T-helper 2 cell (primary cell): ENCODE measurements at places on chromosomes 7 and 10.

DNA sequence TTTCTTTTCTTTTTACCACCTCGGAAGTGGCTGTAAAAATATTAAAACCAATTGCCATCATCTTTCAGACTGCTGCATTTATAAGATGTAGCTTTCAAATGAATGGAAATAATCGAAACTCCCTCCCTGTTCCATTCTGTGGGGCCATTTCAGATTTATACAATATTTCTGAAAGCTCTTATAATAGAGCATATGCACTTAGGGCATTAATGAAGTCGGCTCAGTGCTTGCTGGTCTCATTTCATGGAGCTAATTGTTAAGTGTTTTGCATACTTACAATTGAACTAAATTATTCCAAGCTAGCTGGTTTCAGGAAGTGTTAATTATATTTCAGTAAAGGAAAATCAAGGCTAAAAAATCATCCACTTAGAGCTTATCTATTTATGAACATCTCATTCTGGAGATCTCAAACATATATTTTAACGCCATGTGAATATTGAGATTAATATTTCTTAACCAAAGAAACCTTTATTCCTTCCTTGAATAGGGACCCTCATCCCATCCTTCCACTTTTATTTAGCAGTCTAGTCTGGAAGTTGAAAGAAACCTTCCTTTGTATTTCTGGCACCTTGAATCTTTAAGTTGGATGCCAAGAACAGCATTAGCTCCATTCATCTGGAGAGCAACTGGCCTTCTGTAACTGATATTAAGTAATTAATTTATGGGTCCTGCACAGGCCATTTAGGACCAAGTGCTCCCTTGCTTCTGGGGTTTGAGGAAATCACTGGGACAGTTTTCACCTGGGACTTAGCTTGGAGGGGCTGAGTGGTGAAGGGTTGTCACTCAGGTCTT is 45.1 kb downstream of the RPS24 start:
- no peak for DNase-seq

DNA sequence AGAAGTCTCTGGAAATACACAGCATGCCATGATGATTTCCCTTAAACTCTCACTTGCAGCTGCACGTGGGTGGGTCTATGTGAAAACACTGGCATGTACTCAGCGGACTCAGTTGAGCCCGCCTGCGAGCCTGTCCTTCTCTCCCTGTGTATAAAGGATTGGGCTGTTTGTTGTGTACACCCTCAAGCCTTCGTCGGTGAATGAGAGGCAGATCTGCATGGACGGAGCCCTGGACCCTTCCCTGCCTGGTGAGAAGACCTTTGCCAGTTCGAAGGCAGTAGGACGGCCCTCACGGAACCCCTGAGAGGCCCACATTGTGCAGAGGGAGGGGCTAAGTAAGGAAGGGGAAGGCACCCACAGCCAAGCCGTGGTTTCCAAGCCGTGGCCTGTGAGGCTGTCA is 121.2 kb downstream of the WDFY4 start:
- no peak for DNase-seq

DNA sequence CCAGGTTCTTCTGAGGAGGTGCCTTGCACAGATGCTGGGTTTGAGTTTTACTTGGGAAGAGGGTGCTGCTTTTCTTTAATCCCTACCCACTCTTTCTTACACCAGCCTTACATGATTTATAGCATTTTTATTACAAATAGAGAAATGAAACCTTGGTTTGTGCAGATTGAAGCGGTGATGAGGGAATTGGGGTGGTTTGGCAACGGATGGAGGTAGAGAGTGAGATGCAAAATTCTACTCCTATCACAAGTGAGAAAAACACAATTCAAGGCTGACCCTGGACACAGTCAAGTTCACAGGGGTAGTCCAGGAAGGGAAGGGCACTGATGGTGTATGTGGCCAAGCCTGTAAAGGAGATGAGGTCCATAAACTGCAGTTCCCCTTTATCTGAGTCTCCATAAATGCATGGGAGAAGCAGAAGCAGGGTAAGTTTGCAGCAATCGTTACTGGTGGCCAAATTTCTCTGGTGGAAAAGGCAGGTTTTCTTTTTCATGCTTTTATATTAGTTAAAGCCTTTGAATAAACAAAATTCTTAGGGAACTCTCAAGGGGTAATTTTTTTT is 214.3 kb downstream of the JAZF1 start:
- no peak for DNase-seq

DNA sequence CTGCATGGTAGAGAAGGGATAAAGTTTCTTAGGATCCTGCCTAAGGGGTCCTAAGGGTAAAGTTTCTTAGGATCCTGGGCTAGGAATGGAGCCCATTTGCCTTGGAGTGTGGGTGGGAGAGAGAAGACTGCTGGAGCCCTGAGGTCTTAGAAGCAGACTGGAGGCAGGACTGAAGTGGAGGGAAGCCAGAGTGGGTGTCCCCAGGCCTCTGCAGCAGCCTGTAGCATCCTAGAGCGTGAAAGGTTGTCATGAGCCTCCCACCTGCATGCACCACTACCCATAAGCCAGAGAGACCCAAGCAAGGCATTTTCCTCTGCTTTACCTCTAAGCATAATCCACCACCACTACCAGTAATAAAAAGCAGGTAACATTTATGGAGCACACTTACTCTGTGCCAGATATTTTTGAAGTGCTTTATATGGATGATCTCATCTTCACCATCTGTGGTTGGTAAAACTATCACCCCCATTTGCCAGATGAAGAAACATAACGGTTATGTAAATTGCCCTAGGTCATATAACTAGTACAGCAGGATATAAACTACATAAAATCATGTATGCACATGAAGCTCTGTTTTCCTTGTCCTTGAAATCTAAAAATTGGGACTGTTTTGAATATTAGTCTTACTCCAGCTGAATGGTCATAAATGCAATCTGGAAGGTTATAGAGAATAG is 103.5 kb upstream of the CCDC6 start:
- DNase-seq = no peak

DNA sequence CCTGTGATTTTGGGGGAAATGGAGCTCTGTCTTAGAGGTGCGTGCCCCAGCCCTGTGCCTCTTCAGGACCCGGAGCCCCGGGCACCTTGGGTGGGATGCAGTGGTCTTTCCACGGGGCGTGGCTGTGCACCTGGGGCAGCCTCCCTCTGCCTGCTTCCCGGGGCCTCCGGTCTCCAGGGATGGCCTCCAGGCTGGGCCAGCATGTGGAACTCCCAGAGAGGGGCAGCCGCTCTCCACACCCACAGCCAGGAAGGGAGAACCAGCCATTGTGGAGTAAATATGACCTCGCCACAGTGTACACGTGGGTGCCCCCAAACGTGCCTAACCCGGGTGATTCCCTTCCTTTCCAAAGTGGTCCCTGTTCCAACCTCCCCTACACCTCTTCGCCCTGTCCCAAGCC is 52.6 kb downstream of the JAKMIP3 start:
- DNase-seq = no peak

GRCh38 chr10:132418527-132419416 is 21.8 kb downstream of the PWWP2B start:
- no peak for DNase-seq

DNA sequence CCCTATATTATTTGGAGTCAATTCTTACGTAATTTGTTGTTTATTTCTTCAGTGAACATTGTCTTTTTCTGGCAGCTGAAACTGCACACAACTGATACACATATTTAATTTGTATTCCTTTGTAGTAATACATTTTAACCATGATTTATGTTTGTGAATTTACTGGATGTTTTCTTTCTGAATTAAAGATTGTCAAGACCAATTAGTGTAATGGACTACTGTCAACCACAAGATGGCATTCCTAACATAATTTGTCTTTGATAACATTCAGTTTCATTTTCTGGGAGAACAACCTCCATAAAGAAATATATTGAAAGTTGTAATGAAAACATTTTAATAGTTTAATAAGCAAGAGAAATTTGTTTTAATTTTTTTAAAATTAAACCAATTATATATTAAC is 10.1 kb downstream of the THNSL1 start:
- DNase-seq = no peak

GRCh38 chr7:100943693-100944092 is 5.6 kb upstream of the MUC3A start:
- no peak for DNase-seq

DNA sequence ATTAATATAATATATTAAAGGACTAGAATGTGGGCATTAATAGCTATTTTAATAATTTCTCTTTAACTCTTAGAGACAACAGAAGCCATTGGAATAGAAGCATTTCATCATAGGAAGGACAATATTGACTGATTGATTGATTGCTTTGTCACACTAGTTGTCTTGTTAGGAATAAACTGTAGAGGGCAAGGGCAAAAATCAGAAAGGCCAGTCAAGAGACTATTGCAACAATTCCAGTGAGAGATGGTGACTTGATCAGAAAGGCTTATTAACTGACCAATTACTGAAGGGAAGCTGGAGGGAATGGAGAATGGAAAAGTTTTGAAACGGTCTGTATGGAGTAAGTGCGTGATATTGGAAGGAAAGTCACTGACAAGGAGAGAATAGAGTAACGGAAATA is 87.3 kb downstream of the RUNDC3B start:
- no peak for DNase-seq

GRCh38 chr7:10038351-10038750 is 935.3 kb upstream of the PHF14 start:
- DNase-seq = no peak

- no peak for DNase-seq
Observed at GRCh38 chr10:121262774-121263430, 335.3 kb downstream of the FGFR2 start.

- no peak for DNase-seq
Observed at GRCh38 chr7:113283861-113284260, 165.5 kb upstream of the SMIM30 start.

DNA sequence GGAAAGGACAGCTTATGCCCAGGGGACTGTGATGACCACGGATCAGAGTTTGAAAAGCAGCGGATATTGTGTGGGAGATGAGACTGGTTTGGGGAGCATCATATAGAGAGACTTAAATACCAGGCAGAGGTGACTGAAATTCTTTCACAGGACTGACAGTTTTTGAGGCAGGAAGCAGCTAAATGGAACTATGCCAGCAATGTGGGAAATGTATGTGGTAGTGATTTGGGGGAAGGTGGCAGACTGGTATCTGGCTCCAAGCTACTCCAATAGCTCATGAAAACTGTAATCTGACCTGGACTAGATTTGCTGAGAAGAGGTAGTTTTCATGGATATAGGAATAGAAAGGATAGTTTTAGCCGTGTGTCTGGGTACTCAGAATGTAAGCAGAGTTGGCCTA is 592.6 kb downstream of the REEP3 start:
- no peak for DNase-seq

GRCh38 chr10:6482737-6483357 is 97.2 kb downstream of the PRKCQ start:
- DNase-seq = no peak

- DNase-seq = no peak
Observed at GRCh38 chr7:127835679-127836078, 183.7 kb downstream of the SND1 start.

DNA sequence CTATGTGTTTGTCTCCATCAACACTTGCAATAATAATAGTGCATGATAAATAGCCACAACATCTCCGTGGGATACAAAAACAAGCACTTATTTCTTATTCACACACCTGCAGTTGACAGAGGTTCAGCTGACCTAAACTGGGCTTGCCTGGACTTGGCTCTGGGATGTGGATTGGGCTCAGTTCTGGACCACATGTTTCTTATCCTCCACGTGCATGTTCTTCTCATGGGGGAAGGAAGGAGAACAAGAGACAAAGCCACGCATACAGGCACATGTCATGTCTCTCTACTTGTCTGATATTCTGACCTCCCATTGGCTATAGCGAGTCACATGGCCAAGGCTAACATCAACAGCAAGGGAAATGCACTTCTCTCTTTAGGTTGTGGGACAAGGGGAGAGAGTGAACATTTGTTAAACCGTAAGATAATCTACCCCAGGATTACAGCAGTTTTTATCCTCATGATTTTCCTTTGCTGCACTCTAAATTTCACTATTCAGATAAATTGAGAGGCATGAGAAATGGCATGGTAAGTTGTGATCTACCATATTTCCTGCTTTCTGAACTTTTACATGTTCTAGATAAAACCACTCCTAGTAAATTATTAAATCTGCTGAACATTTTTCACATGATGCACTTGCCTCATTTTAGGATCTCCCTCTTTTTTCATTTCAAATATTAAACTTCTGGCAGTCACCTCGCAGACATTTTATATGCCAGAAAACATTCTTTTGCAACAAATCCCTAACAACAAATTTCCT is 33.7 kb downstream of the CFAP58 start:
- no peak for DNase-seq

DNA sequence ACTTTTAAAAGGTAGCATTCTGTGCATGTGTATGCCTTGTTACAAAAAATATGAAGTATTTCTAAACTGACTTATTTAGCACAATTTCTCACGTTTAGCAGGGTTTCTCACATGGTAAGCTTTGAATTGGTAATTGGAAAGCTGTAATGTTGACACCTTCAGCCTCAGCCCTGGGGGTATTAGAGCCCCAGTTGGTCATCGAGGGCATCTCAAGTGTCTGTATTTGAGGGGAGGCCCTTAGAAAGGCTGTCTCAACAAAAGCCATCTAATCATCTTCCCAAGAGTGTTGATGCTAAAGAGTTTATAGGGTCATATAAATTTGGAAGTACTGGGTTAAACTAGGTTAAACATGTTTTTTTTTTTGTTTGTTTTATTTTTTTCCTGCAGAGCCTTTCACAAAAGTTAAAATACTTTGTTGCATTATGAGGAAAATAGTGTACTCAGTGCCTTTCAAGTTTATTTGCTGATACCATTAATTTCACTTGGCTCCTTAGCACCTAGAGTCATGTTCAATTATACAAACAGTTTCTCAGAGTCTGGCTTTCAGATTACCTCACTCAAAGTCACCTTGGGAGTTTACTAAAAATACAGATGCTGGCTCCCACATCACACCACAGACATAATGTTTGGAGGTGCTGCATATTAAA is 134.0 kb downstream of the CD36 start:
- no peak for DNase-seq

DNA sequence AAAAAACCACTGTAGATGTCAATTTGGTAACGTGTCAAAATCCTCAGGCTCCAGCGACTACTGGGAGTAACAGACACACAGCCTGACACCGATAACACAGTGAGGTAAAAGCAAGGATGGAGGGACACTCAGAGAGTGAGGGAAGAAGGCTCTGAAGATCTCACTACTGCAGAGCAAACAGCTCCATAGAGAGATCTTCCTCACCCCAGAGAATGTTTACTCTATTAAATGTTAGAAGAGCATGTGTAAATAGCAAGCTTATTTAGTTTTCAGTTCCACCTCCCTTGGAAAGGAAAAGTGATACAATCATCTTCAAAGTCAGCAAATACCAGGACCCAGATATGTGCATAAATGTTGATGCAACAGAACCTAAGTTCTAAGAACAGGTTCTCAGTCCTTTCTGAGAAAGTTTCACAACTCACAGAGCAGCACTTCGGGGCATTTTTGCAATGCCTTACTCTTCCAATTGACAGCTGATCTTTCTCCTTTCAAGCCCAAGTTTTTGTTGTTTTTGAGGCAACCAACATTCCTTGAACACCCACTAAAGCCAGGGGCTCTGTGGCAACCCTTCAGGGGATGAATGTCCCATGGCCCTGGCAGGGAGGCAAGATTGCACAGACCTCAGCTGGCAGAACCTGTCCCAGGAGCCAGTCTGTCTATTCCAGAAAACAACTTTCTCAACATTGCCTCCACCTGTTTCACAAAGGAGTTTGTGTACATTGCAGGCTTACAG is 177.4 kb downstream of the SFMBT2 start:
- DNase-seq = no peak

- no peak for DNase-seq
Observed at GRCh38 chr10:110147961-110148360, 59.4 kb upstream of the MXI1 start.
